ENCODE measurements at places on chromosomes 1 and 21. TPM values are rescaled to one million over a fixed set of nuclear protein-coding genes. Genes with fewer than 3 reads are reported as not detected.
A peak's percentile ranks its signal among the peaks of the same experiment; 100 is the strongest.

The AHDC1 gene
- 61.6 TPM for total RNA-seq

The OR2L5 gene
- total RNA-seq = not detected

The OR2AK2 gene
- not detected for total RNA-seq

The CFHR2 gene
- not detected for total RNA-seq

GRCh38 chr1:238738892-238739291 is 647.5 kb upstream of the CHRM3 start:
- no peak for DNase-seq

GRCh38 chr1:205633421-205633976 is 1.7 kb upstream of the ELK4 start:
- no peak for DNase-seq

GRCh38 chr1:181179987-181180365 is 91.5 kb downstream of the IER5 start:
- peak; percentile 33 for DNase-seq

DNA sequence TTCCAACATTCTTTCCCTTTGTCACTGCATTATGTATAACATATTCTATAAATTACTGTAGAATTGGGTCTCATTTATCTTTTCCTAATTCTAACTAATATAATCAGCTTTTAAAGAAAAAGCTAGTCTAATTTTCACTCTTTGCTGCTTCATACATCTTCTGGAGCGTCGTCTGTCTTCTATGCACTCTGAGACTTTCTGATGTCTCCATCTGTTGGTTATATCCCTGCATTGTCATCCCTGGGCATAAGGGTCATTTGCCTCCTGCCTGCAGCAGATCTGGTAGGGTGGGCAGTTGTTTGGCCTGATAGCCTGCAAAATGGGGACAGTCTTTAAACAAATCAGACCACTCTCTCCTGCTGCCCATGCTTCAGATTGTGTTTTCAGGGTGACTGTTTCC is 40.8 kb upstream of the DYNLT5 start:
- no peak for DNase-seq

- DNase-seq = peak; percentile 74
These were observed 37.4 kb downstream of the RASSF5 start for GRCh38 chr1:206544562-206545257.

GRCh38 chr1:107140703-107141490 is at the start of gene NTNG1:
Gene NTNG1, plus strand, starts transcription at chr1:107141039.
- no peak for DNase-seq

GRCh38 chr1:17791055-17791390 is 35.9 kb downstream of the ACTL8 start:
- DNase-seq = no peak

All from mucosa of gallbladder (tissue), 1 donor.